ENCODE measurements at places on chromosomes 1 and 21. TPM values are rescaled to one million over a fixed set of nuclear protein-coding genes. Genes with fewer than 3 reads are reported as not detected.

DNA sequence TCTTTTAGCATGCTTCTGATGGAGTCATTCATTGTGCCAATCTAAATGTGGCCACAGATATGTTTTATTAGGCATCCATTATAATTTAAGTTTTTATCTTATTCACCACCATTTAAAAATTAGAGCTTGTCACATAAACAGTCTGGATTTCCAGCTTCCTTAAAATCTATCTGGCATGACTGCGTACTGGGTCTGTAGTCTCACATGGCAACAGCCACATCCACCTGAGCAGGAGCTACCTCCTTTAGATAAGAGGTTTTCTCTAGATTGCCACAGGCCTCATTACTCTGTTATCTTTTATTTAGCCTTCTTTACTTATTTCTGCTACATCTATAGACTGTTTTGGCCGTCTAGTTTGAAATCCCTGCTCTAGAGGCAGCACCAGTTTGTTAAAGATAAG lies 29.1 kb downstream of the B3GALT2 start:
- no peak for DNase-seq

- no peak for DNase-seq
Observed at GRCh38 chr1:161158316-161159010, 837 bp upstream of the USP21 start.

- no peak for DNase-seq
Observed at GRCh38 chr1:237104096-237104495, 62.1 kb downstream of the RYR2 start.

Gene APCS
- not detected for total RNA-seq

DNA sequence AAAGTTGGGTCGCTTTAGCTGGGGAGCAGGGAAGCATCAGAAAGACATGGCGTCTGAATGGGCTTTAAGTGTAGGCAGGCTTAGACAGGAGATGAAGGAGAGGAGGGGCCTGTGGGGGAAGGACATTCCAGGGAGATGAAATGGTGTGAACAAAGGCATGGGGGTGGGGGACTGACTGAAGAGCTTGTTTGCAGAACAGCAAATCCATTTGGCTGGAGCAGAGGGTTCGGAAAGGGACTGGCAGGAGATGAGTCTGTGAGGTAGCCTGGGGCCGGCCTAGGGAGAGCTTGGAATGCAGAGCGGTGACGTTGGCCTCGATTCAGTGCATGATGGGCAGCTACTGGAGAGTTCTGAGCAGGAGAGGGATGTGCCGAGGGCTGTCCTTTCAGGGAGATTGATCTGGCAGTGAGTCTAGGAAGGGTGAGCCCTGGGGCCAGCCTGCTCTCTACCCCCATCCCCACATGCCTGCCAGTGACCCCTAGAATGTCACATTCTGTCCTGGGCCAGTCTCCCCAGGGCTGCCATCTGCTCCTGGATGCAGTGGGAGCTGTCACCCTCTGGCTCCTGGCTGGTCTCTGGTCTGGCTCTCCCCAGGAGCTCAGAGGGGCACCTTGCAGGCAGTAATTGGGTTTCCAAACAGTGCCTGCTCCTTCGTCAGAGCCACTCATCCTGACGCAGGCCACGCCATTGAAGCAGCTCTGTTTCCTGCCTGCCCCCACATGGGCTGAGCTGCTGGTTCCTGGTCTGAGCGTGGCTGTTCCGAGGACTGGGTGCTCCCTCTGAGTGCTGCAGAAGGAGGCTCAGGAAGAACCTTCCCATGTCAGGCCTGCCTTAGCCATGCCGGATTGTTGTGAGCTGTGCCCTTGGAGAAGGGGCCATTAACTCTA lies 22.3 kb upstream of the TMEM222 start:
- DNase-seq = no peak

GRCh38 chr1:233327651-233328141 lies at the start of gene MAP3K21:
Gene MAP3K21, plus strand, starts transcription at chr1:233327724. Its CDS starts 305 bp downstream, at chr1:233328029.
- DNase-seq = no peak

DNA sequence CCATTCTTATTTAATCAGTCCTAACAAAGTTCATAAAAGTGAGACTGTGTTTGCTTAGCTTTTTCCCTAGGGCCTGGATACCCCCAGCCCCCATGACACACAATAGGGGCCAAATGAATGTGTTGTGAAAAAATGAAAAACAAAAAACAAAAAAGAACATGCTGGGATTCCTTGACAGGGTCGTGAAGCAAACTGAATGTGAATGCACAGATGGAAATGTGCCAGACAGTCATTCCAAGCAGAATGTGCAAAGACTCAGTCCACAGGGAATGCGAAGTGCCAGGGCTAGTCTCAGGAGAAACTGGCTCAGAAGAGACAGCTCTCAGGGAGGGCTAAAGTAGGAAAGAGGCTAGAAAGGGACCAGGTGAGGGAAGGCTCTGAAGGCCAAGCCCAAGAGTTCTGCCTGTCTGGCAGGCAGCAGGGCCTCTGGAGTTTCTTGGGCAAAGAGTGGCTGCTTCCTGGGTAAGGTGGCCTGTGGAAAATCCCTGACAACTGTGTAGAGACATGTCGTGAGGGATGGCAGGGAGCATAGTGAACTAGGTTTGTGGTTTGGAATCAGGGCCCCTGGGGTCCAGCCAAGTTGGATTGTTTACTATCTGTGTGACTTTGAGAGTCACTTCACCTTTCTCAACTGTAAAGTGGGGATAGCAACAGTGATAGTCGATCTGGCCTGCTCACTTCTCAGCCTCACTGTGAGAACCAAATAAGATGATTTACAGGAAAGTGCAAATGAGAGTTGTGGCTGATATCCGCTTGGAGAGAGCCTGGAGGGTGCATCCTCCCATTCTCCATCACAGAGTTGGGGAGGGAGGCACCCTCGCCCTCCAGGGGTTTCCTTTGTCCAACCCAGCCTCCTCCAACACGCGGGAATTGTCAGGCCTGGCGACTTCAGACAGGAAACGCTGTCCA lies 1.2 kb upstream of the ADAM15 start:
- DNase-seq = no peak

Gene IGSF9
- 2.2 TPM for total RNA-seq

DNA sequence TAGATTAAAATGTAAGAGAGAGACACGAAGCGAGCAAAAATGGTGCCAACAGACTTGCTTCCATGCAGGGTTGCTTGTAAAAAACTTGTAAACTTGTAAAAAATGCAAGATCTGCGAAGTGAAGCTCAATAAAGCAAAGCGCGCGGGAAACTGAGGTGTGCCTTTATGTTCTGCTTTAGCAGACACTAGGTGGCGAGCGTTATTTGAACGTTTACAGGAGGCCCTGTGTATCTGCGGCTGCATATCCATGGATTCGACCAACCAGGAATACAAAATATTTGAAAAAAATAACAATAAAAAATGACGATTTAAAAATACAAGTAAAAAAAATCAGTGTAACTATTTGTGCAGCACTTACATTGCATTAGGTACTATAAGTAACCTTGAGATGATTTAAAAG lies 1.5 kb downstream of the UBE2G2 start:
- DNase-seq = no peak

DNA sequence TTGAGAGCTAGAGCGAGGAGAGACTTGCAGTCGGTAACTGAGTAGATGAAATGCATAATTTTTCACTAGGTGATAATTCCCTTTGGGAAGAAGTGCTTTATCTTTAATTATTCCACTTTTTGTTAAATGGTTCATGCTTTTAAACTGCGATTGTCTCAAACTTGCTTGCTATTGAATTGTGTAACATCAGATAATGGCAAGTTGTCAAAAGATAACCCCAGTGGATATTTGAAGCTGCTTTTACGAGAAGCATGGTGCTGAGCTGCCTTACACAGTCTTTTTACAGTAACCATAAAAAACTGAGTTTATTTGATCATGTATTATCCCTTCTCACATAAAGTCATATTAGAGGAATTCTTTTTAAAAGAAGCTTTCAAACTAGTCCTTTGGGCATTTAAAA lies 30.2 kb downstream of the TMEM50B start:
- no peak for DNase-seq

- DNase-seq = no peak
Observed at GRCh38 chr21:45413922-45414321, 9.0 kb downstream of the COL18A1 start.

DNA sequence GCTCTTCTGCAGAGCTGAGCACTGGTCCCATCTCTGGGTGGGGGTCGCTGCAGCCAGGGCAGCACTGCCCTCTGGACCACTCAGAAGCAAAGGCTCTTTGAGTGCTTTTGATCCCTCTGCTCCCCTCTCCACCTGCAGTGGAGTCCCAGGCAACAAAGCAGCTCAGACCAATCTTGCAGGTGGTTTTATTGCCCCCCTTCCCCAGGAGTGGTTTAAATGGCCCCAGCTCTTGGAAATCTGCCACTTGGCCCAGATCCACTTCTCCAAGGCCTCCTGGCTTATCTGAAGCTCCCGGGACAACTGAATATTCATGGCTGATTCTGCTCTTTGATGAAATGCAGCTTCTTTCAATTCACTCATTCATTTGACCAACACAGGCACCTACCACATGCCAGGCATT lies 2.7 kb downstream of the STUM start:
- no peak for DNase-seq

DNA sequence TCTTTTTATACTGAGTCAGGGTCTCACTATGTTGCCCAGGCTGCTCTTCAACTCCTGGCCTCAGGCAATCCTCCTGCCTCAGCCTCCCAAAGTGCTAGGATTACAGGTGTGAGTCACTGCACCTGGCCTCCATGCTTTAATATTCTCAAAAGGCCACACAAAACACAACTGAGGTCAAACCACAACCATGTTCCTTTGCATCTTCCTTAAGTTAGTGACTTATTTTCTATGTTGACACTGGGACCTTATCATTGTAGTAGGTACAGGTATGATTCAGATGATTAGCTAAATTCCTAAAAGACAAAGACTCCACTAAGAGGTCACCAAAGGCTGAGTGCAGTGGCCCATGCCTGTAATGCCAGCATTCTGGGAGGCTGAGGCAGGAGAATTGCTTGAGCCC lies 131.9 kb upstream of the ATP1B1 start:
- DNase-seq = no peak

GRCh38 chr1:58561633-58562032 lies 15.1 kb upstream of the OMA1 start:
- DNase-seq = no peak

DNA sequence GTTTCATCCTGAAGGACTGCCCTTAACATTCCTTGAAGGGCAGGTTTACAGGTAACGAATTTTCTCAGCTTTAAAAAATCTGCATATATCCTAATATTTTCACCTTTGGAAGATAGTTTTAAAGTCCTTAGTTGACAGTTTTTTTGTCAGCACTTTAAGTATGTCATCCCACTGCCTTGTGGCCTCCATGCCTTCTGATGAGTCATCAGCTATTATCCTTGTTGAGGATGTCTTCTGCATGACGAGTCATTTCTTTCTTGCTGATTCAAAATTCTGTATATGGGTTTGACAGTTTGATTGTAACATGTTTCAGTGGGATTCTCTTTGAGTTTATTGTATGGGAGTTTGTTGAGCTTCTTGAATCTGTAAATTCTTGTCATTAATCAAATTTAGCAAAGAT lies 500.6 kb downstream of the DISC1 start:
- DNase-seq = no peak

GRCh38 chr21:33480481-33481103 lies 818 bp upstream of the TMEM50B start:
- DNase-seq = no peak

DNA sequence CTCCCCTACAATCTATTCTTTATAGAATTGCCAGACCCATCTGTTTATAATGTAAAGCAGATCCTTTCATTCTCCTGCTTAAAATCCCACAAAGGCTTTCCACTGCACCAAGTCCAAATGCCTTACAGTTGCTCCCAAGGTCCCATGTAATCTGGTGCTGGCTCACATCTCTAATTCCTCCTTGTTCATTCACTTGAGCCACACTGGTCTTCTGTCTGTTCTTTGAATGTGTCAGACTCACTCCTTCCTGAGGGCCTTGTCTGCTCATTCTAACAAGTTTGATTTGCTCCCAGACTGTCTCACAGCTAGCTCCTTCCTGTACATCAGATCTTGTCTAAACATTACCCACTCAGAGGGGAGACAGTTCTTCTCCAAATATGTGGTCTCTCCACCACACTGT lies 38.9 kb downstream of the ALG14 start:
- no peak for DNase-seq

Gene FCER1A
- 13.3 TPM for total RNA-seq

DNA sequence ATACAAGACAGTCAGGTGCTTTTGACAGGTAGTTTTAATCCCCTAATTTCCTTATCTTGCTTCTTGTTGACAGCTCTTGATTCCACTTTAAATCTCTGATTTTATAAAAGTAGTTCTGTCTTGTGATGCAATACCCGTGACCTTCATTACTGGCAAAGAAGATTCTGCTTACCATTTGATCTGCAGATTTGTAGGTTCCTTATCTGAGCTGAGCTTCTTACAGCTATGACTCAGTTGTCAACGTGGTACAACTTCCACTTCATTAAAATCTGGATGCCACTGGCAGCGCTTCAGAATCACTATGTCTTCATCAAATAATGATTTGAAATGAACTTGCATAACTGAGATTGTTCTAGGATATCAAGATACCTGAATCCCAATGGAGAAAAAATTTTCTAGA lies 543.6 kb upstream of the B3GALT2 start:
- DNase-seq = no peak

Gene PGLYRP4
- total RNA-seq = not detected

Gene PSMA5
- 67.8 TPM for total RNA-seq

GRCh38 chr1:245537992-245538391 lies 383.2 kb downstream of the KIF26B start:
- no peak for DNase-seq

DNA sequence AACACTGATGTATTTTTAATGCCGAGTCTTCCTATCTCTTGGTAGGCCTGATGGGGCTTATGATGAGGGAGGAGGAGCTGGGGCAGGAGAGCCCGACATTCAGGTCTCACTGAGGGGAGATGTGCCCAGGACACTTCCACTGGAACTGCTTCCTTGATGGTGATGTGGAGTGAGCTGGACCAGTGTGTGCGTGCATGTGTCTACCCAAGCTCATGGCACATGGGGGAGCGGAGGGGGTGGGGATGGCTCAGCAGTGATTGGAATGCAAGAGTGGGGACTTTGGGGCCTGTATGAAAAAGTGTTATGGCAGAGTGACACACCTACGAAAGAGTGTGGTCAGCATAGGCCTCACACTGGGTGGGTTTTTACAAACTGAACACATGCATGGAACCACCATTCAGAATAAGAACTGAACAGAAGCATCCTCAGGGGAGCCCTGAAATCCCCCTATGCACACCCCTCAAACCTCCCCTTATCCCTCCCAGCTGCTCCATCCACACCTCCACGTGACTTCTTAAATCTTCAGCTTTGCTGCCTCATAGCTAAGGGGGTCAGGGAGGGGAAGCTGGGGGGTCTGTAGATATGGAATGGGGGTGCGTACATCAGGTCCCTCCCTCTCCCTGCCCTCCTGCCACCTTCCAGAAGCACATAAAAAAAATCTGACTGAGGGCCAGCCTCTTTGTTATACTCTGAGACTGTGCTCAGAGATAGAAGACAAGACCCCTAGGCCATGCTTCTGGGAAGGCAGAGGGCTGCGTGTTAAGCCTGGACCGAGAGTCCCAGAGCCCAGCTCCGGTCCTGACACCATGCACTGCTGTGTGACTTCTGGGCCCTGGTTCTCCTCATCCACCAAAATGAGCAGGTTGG lies 11.6 kb downstream of the IL6R start:
- DNase-seq = no peak

DNA sequence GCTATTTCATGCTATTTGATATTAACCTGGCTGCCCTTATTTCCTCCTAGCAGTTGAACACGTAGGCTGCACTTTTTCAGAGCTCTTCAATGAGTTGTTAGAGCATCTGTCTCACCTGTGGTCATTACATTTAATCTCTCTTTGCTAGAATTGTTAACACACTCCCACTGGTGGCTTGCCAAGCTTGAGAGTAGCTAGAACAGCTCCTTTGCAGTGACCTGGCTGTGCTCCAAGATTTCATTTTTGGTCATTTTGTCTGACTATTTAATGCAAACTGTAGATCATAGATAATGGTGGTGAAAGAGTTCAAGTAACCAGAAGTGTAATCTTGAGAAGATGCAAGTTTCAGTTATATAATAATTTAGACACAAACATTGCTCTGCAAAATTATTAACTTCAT lies 105.6 kb downstream of the LRRC7 start:
- no peak for DNase-seq
